ENCODE measurements at places on chromosomes 3 and 15.

DNA sequence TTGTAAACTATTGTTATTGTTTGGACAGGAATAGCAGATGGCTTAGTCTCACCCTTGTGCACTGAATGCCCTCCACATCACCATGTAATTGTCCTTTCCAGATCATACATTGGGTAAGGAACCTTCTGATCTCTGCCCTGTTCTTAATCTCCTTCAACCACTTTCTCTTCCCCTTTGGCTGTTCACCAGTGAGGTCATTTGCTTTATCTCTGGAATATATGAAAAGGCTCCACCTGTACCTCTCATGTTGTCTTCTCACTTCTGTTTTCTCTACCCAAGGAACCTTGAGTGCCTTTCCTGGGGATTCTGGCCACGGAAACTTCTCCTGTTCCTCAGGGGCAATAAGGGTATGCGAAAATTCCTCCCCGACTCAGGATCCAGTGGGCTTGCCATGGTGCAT lies 28.5 kb downstream of the MCTP2 start:
- no peak for DNase-seq

DNA sequence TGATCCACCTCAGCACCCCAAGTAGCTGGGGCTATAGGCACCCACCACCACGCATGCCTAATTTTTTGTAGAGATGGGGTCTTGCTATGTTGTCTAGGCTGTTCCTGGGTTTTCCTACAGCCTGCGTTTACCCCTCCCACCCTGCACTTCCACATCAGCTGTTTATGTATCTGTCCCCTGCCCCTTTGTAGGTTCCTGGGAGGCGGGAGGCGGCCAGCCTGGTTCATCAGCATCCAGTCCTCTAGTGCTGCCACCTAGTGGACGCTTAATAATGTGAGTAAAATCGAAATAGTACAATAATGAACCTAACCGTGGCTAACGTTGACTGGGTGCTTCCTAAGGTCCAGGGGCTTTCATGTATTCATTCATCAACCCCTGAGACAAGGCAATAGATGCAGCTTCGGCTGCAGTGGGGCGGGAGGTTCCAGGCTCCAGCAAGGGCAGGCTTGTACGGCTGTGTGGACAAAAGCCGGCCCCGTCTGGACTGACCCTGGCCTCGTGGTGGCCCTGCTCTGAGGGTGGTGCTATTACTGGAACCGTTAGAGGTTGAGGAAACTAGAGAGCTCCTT lies 1.2 kb upstream of the LCTL start:
- DNase-seq, result peak; percentile 73

DNA sequence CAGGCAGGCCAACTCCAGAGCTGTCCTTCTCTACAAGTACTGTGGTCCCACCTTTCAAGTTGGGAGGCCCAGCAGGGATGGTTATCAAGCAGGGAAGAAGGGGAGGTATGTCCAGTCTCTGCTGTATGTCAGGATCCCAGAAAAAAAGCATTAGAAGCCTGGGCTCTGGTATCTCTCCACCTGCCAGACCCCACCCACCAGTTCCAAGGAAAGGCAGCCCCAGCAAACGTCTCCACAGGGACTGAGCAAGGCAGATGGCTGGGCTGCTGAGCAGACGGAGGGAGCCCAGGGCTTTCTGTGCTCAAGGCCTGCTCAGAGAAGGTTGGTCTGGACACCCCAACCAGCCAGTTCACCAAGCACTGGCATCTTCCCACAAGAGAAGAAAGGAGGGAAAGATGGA lies 287.8 kb downstream of the XXYLT1 start:
- DNase-seq, result no peak

GRCh38 chr3:64049832-64050231 lies 26.5 kb upstream of the PSMD6 start:
- DNase-seq, result no peak

- DNase-seq, result no peak
Observed at GRCh38 chr3:46281551-46281950, 39.3 kb downstream of the CCR3 start.

- DNase-seq, result peak; percentile 70
Observed at GRCh38 chr3:52310861-52311575, 5.1 kb upstream of the DNAH1 start.

- no peak for DNase-seq
Observed at GRCh38 chr3:119647843-119648575, 12.4 kb downstream of the POPDC2 start.

DNA sequence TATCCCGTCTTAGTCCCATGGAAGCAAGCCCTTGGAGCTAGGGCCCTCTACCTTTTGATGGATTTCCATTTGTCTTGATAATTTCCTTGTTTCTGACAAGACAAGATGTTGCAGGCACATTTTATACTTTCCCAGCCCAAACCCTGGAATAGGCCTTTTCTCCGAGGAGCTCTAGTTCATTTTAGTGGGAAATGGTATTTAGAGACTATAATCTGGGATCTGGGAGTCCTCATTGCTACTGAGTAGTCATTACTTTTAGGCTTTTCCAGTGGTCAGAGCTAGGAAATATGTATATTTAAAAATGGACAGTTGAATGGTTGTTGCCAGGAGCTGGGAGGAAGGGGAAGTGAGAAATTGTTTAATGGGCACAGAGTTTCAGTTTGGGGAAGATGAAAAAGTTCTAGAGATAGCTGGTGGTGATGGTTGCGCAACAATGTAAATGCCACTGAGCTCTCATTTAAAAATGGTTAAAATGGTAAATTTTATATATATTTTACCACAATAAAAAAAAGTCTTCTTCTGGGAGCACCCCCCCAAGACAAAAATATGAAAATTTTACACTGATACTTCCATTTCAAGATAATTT lies 31.6 kb downstream of the MLH1 start:
- DNase-seq, result no peak

- no peak for DNase-seq
Observed at GRCh38 chr3:26915208-26915607, 292.6 kb downstream of the LRRC3B start.

DNA sequence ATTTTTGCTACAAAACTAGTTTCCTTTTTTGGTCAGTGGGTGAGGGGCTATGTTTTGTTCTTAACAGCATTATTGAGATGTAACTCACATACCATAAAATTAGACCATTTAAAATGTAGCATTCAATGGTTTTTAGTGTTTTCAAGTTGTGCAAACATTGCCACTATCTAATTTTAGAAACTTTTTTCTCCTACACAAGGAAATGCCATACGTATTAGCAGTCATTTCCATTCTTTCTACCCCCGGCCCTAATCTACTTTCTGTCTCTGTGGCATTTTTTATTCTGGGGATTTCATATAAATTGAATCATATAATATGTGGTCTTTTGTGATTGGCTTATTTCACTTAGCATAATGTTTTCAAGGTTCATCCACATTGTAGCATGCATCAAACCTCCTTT lies 55.0 kb upstream of the TIPARP start:
- no peak for DNase-seq

DNA sequence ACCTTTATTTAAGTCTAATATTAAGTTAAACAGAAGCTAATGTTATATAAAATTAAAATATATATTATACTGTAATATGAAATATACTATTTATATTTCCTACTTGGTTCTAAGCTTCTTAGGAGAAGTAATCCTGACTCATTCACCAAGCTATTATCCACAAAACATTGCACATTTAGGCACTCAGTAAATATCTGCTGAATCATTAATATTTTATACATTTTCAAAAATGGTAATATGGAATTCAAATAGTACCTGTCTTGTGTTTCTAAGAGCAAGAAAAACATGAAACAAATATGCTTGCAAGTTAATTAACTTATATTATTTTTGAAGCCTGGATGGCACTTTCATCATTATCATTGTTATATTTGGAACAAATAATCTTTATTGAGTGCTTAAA lies 153.0 kb upstream of the CNTN4 start:
- no peak for DNase-seq

- no peak for DNase-seq
Observed at GRCh38 chr15:28091313-28091712, 7.8 kb downstream of the OCA2 start.

DNA sequence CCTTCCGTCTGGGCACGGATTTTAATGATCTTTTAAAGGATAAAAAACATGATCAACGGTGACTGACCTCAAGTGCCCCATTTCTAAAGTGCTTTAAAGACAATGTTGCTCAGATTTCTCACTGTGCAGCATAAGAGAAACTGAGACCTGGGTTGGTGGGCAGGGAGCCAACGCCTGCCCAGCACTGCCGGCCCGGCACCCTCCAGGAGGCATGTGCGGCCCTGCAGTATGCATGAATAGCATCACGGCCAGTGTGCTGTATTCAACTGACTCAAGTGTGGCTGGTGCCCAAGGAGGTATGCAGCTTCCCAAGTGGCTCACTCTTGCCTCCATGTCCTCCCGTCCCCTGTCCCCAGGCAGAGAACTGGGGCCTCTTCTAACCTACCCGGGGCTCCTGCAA lies 30.3 kb downstream of the SEC61A1 start:
- DNase-seq, result no peak

DNA sequence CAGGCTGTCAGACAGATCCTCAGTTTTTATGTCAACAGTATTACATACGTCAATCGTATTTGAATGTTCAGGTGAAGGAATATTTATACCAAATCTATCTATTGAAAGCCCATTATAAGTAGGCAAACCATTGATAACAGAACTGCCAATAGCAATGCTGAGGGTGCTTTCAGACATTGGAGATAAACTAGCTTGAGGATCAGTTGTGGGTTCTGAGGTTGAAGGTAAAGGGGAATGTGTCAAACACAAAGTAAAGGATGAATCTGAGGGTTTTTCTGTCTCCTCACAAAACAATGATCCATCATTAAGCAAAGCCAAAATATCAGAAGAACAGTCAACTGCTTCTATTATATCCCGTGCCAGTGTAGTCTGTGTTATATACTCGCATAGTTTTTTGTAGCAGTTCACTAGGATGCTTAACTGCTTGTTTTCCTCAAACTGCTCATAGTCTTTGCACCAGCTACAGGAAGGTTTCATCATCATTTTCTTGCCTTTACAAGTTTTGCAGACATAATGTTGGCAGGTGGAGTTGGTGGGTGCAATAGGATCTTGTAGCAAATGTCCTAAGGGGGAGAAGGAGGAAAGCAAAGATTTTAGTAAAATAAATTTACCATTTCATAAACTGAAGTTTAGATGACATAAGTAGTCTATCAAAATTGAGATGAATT lies 43.8 kb downstream of the MSL2 start:
- DNase-seq, result no peak

DNA sequence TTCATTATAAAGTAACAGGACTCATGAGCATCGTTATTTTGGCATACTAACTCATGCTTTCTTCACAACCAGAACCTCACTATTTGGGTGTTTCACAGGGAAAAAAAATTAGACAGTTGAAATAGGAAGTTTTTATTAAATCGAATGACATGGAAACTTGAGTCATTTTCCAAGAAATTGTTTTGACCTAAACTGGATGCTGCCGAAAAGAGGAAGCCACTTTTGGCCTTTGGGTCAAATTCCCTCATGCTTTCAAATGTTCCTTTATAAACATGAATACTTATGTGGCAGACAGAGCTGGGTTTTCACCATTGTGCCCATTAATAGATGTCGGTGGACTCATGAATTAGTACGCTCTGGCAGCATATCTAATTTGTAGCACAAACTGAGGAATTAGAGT lies 224.9 kb downstream of the MCTP2 start:
- no peak for DNase-seq

DNA sequence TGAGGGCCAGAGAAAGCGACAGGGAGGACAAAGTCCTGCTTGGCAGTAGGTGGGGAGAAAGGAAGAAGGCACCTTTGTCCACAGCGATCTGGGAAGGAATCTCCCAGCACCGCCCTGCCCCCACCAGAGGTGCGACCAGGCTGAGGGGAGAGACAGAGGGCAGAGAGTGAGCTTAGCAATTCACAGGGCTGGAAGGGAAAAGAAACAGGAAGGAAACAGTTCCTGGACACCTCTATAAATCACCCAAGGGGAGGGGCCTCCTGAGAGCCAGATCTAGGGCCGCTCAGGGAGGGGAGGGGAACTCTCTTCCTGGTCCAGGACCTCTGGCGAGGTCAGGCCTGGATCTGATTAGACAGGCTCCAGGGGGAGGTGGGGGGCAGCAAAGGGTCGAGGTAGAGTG lies 35.4 kb downstream of the RNU5B-1 start:
- no peak for DNase-seq

DNA sequence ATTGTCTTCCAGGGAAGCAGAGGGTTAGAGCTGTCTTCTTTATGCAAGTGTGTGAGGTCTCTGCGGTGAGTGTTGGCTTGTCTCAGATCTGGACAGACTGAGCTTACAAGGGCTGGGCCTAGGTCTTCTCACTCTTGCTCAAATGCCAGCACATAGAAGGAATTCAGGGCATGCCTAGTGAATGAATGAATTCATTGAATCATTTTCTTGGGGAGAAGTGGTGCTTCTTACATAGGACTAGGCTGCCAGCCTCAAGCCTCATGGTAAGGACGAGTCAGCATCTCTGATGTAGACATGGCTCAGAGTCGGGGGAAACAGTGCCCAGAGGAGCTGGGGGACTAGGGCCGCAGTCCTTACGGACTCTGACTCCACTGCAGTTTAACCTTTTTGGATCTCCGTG lies 17.2 kb downstream of the MKRN2 start:
- DNase-seq, result no peak

DNA sequence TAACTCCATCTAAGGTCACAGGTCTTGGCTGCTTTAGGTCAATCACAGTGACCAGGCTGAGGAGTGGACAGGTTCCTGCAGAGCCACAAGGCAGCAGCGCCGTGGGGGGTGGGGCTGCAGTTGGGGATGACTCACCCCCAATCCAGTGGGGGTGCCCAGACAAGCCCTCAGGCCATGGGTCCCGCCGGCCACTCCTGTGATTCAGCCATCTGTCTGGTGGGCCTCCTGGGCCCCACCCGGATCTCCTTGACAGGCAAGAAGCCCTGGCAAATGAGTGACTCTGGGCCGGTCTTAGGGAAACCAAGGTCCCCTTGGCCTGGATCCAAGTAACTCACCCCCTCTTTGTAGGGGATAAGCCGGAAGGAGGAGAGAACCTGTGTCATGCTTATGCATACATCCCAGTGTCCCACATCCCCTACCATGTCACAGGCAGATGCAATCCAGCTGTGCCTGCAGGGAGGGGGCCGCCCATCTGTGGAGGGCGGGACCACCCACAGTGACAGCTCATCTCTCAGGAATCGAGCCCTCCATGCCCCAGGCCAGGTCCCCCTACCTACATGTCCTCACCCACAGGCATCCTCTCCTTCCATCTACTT lies 495 bp upstream of the COL7A1 start:
- no peak for DNase-seq

DNA sequence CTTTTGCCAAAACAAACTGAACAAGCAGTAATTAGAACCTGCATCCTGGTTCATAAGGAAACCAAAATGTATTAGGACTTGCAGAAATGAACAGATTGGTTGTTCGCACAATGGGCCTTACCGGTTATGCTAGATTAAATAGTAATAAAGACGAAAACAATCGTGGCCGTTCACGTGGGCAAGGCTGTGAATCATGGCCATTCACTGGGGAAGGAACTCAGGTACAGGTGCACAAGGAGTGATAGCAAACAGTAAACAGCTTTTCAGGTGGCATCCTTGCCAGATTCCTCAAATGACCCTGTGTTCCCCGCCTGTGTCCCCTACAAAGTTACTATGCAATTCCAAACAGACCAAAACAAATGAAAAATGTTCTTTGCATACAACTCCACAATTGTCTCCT lies 8.2 kb downstream of the LRIG1 start:
- DNase-seq, result no peak

- DNase-seq, result no peak
Observed at GRCh38 chr3:71238355-71238757, 345.2 kb downstream of the FOXP1 start.

Data from natural killer cell (primary cell).